ENCODE measurements at places on chromosomes 4 and X. TPM values are rescaled to one million over a fixed set of nuclear protein-coding genes. Genes with fewer than 3 reads are reported as not detected.
A peak's percentile ranks its signal among the peaks of the same experiment; 100 is the strongest.

- H3K4me3 ChIP-seq: no peak overlapping the region
- H3K27ac ChIP-seq: no peak overlapping the region
- H3K4me1 ChIP-seq: peaks cover 7% of the 10 kb centered on the region
- H3K27me3 ChIP-seq: peaks cover 31% of the 10 kb centered on the region
Measured at GRCh38 chrX:1112321-1112720, 100.1 kb downstream of the CRLF2 start.

GRCh38 chrX:45186643-45187026, 14.0 kb downstream of the DIPK2B start:
- H3K36me3 ChIP-seq: no peaks in the 10 kb centered on the region
- H3K4me1 ChIP-seq: peaks cover 5% of the 10 kb centered on the region
- no peak for DNase-seq

DNA sequence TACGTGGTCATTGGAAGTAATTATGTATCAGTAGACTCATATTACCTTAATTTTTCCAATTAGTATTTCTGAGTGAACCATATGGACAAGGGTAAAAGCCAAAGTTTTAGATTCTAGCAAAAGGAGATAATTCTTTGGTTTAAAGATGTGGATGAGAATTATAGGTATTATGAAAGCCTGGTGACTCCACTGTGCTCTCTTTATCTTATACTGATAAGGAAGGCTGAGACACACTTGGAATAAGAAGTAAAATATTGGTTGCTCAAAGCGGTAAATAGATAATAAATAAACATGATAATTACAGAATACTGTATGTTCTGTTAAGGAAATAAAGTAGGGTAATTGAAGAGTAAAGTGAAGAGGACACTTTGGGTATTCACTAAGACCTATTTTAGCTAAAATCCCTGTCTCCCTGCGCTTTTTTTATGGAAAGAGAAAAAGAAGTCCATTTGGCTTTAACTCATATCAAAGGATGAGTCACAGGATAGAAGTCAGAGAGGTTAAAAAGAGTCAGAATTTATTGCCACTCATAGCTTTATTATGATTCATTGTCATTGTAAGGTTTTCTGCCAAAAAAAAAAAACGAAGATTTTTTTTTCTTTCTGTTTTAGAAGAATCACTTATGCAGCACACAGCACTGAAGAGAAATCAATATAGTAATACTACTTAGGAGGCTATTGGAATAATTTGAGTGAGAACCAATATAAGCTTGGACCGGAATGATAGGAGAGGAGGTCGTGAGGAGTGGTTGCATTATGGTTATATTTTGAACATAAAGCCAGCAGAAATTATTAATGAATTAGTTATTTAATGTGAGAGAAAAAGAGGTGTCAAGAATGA, 2463.1 kb downstream of the ARAP2 start:
- no peak overlapping the region for H3K27ac ChIP-seq
- no peaks in the 10 kb centered on the region for H3K36me3 ChIP-seq
- no peak overlapping the region for H3K4me3 ChIP-seq
- DNase-seq: no peak
- H3K27me3 ChIP-seq: no peaks in the 10 kb centered on the region
- no peaks in the 10 kb centered on the region for H3K4me1 ChIP-seq

DNA sequence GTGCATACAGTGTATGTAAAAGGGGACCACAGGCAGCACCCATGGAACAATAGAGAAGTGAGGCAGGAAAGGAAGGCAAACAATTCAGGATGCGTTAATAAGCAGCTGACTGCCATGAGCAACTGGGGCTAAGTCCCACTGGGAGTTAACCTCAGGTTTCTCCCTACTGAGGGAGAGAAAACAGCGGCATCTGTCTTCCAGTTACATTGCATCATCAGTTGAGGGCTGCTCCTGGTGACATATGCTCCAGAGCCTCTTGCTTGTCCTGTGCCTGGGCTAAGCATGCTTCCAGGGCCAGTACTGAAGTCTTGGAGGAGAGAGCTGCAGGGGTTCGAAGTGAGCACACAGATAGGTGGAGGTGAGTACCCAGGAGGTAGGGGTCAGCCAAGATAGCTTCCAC, 24.3 kb downstream of the RAI2 start:
- H3K4me1 ChIP-seq: no peaks in the 10 kb centered on the region
- H3K27me3 ChIP-seq: no peaks in the 10 kb centered on the region
- DNase-seq: no peak

DNA sequence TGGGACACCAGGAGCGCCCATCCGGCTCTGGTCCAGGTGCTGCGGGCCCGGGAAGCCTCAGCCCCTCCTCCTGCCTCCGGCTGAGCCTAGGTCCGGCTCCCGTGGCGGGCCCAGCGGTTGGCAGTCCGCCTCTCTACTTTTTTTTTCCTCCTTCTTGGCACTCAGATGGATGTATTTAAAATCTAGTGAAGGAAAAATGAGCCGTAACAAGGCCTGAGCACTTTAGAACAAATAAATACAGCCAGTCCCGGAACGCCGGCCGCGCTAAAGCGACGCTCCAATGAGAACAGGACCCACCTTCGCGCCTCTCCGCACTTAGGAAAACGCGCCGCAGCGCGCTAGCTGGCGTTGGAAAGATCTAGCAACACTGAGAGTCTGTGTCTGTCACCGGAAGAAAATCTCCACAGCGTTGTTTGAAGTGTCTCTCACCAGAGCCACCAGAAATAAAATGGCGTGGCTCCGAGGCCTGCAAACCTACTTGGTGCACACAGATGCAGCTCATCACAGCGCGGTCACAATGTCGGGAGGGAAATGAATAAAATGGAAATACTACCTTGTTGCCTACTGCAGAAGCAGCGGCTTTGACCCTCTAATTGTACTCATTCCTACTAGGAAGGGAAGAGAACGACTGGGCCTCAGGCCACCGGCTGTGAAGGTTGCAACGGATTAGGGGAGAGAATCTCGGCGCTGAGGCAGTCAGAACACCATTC, 4.7 kb downstream of the NEUROG2 start:
- no peak overlapping the region for H3K27ac ChIP-seq
- H3K27me3 ChIP-seq: peaks cover 64% of the 10 kb centered on the region
- no peak for DNase-seq
- peak overlapping the region; percentile 74 for H3K4me3 ChIP-seq

DNA sequence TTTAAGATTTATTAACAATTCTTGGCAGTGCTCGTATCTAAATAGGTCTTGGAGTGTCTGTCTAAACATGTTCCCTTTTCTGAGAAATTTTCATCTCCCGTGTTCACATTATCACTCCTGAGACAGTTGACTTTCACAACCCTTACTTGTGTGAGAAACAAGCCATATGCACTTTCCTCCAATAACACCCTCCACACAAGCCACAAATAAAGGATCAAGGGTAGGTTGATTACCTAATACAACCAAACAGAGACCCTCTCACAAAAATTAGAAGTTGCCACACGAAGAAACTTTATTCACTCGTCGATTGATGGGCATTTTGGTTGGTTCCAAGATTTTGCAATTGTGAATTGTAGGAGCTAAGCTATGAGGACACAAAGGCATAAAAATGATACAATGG, 763.9 kb downstream of the TRAM1L1 start:
- H3K27ac ChIP-seq: no peak overlapping the region
- H3K36me3 ChIP-seq: no peaks in the 10 kb centered on the region
- no peaks in the 10 kb centered on the region for H3K4me1 ChIP-seq

DNA sequence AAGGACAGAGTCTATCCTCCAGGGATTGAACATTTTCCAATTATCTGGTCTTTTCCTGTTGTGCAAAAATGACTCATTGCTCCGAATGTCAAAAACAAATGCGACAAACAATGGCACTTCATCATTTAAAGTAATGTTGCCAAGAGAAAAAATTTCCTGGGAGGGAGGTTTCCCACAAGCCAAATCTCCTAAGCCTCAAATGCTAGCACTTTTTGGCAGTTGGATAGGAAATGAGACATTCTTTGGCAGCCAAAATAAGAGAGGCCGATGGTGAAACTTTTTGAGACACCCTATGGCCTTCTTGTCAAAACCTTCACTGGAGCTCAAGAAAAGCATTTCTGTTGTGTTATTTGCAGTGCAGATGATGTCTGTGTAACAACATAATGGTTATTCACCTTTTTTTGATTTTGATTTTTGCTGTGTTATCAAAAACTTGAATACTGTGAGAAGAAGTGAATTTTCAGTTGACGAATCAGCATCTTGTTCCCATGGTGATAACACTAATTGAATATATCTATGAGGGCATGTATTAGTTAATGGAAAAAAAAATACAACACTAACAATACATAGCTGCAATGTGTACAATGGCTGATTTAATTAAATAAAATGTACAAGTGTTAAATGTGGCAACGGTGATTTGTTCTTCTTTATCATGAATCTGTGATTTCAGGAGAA, 333.8 kb downstream of the ANK2 start:
- H3K4me1 ChIP-seq: no peaks in the 10 kb centered on the region
- no peak for DNase-seq
- H3K27ac ChIP-seq: no peak overlapping the region
- H3K4me3 ChIP-seq: no peak overlapping the region
- no peaks in the 10 kb centered on the region for H3K36me3 ChIP-seq

DNA sequence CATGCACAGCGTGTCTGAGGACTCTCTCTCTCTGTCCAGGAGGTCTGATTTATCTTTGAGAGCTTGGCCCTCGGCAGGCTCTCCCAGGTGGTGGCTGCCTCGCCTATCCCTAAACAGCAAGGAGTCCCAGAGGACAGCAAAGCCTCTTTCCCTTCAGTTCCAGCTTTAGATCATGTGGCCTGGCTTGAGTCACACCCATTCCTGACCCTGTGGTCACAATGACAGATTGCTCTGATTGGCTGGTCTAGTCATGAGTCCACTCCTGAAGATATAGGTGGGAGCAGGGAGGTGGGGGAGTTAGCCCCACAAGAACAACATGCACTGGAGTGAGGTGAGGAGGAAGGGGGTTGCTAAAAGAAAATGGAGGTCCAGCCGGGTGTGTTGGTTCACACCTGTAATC, 12.1 kb upstream of the PORCN start:
- no peak overlapping the region for H3K4me3 ChIP-seq
- H3K27ac ChIP-seq: no peak overlapping the region
- DNase-seq: no peak
- no peaks in the 10 kb centered on the region for H3K36me3 ChIP-seq
- peaks cover 4% of the 10 kb centered on the region for H3K27me3 ChIP-seq

DNA sequence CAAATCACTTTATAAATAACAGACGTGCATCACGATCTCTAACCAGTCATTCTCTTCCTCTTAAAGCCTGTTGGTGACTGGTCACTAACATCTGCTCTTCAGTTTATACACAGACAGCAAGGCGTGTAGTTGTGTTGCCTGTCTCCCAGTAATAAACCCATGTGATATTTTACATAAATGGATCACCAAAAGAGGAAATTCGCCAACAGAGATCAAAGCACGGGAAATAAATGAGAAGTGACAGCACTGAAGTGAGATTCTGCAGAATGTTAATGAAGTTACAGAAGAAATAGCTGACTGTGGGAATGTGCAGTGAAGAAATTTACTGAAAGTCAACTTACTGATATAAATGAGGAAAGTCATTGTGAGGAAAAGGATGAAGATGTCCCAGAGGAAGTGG, 47.0 kb downstream of the AFF1 start:
- H3K4me1 ChIP-seq: peaks cover 3% of the 10 kb centered on the region
- H3K27me3 ChIP-seq: no peaks in the 10 kb centered on the region
- no peak for DNase-seq
- H3K27ac ChIP-seq: no peak overlapping the region

- no peak overlapping the region for H3K4me3 ChIP-seq
- no peak for DNase-seq
- no peaks in the 10 kb centered on the region for H3K36me3 ChIP-seq
- no peaks in the 10 kb centered on the region for H3K4me1 ChIP-seq
- no peaks in the 10 kb centered on the region for H3K27me3 ChIP-seq
Measured at GRCh38 chrX:42837101-42837726, 59.3 kb upstream of the PPP1R2C start.

DNA sequence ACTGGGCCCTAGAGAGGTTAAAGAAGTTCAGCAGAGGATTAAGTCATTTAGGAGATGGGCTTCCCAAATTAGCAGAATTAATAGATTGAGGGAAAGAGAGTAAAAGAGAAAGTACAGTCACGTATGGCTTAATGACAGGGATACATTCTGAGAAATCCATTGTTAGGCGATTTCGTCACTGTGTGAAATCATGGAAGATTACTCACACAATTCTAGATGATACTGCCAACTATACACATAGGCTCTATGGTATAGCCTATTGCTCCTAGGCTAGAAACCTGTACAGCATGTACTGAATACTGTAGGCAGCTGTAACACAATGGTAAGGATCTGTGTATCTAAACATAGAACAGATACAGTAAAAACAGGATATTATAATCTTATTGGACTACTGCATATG, 180.6 kb downstream of the RNF150 start:
- no peaks in the 10 kb centered on the region for H3K27me3 ChIP-seq
- no peaks in the 10 kb centered on the region for H3K4me1 ChIP-seq
- H3K4me3 ChIP-seq: no peak overlapping the region
- no peak overlapping the region for H3K27ac ChIP-seq

DNA sequence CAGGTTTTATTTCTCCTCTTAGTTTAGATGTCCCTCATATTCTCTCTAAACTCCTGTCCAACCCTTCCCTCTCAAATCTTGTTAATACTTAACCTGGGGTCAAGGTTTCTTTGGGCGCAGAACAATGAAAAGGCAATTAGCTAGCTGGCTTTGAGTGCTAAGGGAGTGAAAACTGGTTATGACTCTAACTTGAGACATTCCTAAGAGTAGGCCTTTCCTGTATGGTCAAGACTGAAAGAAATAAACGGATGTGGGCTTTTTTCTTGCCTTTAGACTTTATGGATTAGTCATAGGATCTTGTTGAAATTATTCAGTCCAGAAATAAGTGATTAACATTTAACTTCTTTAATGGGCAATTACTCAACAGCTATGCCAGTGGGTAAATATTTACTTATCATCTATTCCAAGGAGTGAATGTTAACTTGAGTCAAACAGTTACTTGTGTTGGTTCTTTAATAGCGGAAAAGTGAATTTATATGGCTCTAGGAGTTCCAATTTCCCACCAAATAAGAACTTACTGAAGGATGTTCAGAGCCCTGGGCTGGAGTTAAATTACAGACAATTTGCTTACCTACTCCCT, 141.7 kb upstream of the SCML1 start:
- H3K4me3 ChIP-seq: no peak overlapping the region
- H3K27ac ChIP-seq: no peak overlapping the region
- H3K4me1 ChIP-seq: no peaks in the 10 kb centered on the region
- DNase-seq: no peak

GRCh38 chr4:74536557-74536956, 91.6 kb downstream of the AREG start:
- H3K27ac ChIP-seq: no peak overlapping the region
- DNase-seq: no peak
- H3K36me3 ChIP-seq: no peaks in the 10 kb centered on the region
- no peaks in the 10 kb centered on the region for H3K4me1 ChIP-seq
- H3K4me3 ChIP-seq: no peak overlapping the region

GRCh38 chrX:39603230-39603629, 494.5 kb downstream of the BCOR start:
- no peaks in the 10 kb centered on the region for H3K27me3 ChIP-seq
- no peaks in the 10 kb centered on the region for H3K4me1 ChIP-seq
- no peaks in the 10 kb centered on the region for H3K36me3 ChIP-seq
- no peak overlapping the region for H3K27ac ChIP-seq

Gene CXorf65
- 33.8 TPM for total RNA-seq

Gene GIMD1
- total RNA-seq: not detected

Gene PAGE1
- not detected for total RNA-seq
